Calu3 (cell line): ENCODE measurements at places on chromosomes 5 and 9.

GRCh38 chr5:43152946-43153345 lies 32.2 kb downstream of the ZNF131 start:
- no peak for DNase-seq

DNA sequence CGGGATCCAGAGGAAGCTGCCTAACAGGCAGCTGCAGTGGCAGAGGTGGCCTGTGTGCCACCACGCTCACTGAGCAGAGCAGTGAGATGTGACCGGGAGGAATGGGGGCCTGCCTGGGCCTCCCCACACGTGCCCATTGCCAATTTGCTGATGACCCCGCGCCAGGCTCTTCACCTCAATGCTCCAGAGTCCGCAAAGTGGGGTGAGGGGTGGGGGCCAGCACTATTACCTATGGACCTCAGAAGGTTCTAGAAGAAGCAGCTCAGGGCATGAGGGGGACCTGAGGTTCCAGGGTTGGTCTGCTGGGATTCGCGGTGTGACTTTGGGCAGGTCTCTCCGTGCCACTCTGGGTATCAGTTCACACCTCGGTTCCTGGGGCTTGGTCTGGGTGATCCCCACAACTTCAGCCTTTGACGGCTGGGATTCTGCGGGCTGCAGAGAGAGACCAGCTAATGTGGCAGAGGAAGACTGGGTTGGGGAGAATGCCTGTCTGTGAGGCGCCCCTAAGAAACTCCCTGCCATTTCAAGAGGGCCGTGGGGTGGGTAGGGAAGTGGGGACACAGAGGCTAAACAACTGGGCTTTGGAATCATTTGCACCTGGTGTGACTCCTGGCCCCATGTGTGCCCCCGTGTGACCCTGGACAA lies 231.0 kb upstream of the MVB12B start:
- no peak for DNase-seq

DNA sequence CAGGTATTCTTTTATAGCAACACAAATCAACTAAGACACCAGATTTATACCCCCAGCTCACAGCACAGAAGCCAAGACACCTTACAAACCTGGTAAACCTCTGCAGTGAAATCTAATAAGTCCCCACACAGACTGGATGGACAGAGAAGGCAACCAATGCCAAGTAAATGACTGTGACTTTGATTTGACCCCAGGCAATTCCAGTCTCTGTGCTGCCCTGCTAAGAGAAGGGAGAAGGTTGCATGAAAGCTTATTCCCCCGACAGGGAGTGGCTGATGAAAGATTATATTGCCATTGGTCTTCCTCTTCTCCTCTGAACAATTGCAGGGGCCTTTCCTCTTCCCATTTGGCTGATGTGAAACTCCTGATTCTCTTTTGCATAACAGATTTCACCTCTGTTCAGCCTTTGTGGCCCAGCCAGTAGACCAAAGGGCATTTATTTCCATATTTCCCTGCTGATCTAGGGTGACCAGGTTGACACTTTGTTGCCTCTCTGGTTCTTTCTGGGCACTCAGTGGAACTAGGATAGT lies 107.6 kb downstream of the ADRB2 start:
- DNase-seq, result no peak

DNA sequence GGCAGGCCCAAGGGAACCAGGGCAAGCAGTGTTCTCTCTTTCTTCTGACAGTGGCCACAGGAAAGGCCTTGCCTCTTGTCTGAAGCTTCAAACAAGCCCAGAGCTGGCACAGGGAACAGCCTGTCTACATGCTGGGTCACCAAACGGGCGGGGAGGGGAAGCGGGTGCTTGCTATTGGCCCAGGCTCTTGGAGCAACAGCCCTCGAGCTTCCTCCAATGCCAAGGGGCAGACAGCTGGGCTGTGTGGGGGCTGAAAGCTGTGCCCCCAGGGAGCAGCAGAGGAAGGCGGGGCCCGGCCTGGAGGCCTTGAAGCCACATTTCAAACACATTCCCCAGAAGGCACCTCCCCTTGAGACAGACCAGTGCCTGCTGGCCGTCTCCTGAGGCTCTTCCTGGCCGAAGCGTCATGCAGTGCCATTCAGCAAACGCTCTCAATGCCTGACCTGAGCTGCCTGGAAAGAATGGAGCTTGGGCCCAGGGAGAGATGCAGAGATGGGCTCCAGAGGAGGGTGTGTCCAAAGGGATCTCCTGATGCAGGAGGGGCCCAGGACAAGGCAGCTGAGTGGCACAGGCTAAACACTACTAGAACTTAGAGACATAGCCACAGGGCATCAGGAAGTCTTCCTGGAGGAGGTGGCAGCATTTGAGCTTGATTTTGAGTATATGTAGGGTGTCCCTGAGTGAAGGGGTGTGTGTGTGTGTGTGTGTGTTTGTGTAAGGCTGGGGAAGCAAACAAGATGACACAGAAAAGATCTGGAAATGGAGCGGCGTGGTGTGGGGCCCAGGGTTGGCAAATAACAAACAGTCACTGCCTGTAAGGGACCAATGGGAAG lies 2.5 kb downstream of the FIBCD1 start:
- peak; percentile 31 for DNase-seq

- no peak for DNase-seq
Observed at GRCh38 chr9:135607401-135608293, 31.7 kb downstream of the GLT6D1 start.

DNA sequence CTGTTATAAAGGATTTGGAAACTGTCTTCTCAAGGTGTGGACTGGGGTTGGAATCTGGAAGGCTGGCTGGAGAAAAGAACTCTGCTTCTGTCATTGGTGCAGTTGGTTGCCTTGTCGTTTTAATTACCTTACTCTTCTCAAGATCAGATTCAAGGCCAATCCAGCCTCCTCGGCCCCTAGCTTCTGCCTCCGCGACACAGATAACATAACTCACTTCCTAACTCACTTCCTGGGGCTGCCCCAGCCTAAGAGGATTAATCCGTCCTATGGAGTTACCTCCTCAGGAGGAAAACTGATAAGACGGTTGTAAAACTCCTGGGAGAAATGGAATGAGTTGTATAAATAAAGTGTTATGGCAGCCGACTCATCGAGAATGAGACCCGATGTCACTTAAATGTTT lies 389.1 kb upstream of the WWC1 start:
- DNase-seq, result no peak

- DNase-seq, result no peak
Observed at GRCh38 chr5:112034421-112034979, 277.5 kb upstream of the NREP start.

DNA sequence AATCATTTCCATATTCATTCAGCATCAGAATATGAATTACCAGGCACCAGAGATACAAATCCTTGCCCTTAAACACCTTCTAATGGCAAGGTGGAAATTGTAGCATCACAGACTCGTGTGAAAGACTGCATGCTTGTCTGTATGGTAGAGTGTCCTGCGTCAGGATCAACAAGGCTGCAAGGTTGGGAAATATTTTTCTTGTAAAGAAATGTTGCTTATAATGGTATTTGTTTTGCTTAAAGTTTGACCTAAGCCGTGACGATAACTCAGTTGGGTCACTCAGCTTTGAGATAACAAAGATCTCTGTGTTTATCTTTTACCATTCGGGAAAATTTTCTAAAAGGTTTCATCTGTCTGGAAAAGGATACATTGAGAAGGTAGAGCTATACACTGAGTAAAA lies 87.6 kb downstream of the BASP1 start:
- DNase-seq, result no peak

DNA sequence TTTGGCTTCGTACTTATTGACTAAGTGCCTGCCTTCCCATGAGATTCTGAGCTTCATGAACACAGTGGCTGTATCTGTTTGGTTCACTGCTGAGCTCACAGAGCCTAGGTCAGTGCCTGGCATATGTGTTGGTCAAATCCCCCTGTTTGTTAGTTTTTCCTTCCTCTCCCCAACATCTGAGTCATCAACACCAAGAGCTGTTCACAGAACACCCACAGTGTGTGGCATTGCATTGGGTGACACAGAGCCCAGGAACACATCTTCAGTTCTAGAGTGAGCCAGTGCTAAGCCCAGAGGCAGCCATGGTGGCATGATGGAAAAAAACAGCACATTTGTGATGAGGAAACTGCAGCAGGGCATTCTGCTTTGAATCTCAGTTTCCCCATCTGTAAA lies 294.6 kb downstream of the SEC61B start:
- DNase-seq, result no peak

GRCh38 chr5:139088024-139088423 lies 110.1 kb downstream of the SIL1 start:
- DNase-seq, result no peak

DNA sequence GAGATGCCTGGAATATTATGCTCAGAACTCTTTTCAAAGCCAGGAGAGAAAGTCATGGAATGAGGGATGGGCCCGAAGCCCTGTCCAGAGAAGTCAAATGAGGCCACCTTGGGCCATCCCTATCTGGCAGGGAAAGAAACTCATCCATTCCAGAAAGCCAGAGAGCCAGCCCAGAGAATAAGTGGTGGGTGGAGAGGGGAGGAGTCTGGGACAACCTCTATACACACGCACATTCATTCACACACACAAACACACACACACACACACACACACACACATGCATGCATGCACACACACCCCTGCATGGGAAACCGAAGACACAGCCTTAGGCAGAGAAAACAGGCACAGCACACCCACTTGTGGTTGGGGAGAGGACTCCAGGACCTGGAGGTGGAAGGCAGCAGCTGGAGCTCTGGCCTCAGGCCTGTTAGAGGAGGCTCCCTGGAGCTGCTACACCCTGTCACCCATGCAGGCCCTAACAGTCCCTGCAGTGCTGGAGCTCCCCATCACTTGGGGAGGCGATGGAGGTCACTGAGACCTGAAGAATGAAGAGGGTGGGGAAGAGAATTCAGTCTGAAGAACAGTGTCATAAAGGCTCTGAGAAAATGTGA lies 38.0 kb downstream of the TGFBI start:
- peak; percentile 34 for DNase-seq

- no peak for DNase-seq
Observed at GRCh38 chr5:32520972-32521371, 64.4 kb upstream of the SUB1 start.

GRCh38 chr9:8484597-8485191 lies 685.1 kb upstream of the DMAC1 start:
- no peak for DNase-seq

DNA sequence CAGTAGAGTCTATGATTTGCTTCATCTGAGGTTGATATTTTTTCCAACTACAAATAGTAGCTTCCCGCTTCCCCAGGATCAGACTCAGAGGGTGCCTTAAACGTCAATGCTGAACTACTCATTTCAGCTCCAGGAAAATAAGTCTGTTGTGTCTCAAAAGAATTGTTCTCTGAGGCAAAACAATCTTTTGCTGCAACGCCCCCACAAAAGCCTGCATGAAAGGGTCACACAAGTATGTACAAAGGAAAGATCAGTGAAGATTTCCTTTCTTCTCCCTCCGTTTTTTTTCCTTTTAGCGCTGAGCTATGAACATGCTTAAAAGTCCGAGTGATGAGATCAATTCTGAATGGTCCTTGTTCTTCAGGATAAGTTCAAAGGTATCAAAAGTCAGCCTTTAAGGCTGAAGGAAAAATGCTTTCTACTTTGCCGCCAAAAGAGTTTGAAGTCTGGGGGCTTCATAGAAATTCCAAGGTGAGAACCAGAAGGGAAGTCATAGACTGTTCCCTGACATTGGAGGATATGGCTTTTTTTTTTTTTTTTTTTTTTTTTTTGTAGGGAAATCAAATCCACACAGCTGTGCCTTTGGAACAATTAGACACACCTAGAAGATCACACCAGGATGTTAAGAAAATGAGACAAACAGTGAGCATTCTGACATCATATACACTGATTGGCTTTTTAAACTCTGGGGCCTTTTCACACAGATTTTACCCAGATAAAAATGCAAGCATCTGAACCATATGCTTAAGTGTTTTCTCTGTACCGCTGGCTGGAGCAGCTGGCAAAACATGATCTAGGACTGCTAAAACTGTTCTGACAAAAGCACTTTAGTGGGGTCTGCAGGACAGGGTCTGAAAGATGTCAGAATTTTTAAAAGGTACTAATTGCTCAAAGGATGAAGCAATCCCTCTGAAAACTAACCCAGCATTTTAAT lies 329.3 kb downstream of the ENC1 start:
- no peak for DNase-seq

GRCh38 chr5:159531554-159532105 lies 201.3 kb upstream of the IL12B start:
- DNase-seq, result no peak

DNA sequence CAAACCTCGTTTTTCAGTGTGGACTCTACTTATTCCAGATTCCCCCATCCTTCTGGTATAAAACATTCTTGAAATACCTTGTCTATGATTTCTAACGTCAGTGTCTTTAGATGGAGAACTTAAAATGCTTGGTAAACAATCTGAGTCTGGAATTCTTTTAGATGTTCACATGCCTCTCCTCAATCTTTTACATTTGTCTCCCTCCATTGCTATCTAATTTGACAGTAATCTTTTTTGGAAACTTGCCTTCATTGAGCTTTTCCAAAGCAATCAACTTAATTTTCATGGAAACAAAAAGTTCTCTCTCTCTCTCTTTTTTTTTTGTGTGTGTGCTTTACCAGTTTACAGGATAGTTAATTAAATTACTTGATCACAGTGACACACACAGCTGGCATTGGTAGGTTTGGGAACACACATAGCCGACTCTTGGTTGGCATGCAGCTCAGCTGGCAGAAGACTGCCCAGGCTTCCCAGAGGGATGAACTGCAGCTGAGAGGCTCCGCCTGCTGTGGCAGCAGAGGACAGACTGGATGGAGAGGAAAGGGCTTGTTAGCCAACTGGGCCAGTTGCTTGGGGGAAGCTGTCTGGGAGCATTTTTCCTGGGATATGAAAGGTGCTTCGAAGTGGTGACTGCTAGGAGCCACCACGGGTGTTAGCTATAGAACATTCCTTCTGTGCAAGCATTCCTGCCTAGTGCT lies 271.3 kb downstream of the ZSWIM6 start:
- DNase-seq, result no peak

GRCh38 chr9:108994695-108995094 lies 18.6 kb downstream of the CTNNAL1 start:
- peak; percentile 9 for DNase-seq

DNA sequence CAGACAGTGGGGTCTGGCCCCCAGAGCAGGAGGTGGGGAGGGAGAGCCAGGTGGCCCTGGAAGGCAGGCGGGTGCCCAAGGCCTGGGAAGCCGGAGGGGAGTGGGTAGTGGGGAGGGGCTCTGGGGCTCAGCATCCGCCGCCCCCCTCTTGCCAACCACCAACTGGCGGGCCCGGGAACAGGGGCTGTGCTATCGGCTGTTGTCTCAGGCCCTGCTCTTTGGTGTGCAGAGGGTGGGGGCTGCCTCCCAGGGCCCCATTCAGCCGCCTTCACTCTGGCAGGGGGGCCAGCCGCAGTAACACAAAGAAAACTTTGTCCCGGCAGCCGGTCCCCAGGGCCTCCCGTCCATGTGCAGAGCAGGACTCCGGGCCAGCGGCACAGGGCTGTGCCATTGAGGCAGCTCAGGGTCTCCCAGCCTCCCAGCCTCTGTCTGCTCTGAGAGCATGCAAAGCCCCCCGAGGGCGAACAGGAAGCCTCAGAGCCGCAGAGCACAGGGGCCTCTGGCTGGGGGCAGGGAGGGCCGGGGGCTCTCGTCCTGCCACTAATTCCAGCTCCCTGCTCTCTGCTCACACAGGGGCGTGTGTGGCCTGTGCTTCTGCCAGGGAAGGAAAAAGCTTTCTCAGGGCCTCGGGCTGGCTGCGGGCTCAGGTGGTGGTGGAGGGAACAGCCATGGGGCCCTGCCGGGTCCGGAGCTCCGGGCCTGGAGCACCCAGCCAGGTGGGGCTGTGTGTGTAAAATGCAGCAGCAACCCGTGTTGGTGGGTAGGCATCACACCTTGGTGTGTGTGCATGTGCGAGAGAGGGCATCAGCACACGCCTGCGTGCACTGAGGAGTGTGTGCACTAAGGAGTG lies 54.2 kb upstream of the NOTCH1 start:
- no peak for DNase-seq

- peak; percentile 65 for DNase-seq
Observed at GRCh38 chr5:154221371-154221896, 30.9 kb downstream of the GALNT10 start.

- DNase-seq, result no peak
Observed at GRCh38 chr9:120481248-120481647, 98.7 kb downstream of the CDK5RAP2 start.
